Stimulated activated CD8-positive, alpha-beta memory T cell treated with anti-CD3 and anti-CD28 coated beads, Interleukin-7, amount 100 ng/mL, for 1 hour (primary cell): ENCODE measurements at places on chromosomes 1 and 21.

GRCh38 chr1:207031016-207031415, 1.5 kb downstream of the C1orf116 start:
- DNase-seq: no peak

DNA sequence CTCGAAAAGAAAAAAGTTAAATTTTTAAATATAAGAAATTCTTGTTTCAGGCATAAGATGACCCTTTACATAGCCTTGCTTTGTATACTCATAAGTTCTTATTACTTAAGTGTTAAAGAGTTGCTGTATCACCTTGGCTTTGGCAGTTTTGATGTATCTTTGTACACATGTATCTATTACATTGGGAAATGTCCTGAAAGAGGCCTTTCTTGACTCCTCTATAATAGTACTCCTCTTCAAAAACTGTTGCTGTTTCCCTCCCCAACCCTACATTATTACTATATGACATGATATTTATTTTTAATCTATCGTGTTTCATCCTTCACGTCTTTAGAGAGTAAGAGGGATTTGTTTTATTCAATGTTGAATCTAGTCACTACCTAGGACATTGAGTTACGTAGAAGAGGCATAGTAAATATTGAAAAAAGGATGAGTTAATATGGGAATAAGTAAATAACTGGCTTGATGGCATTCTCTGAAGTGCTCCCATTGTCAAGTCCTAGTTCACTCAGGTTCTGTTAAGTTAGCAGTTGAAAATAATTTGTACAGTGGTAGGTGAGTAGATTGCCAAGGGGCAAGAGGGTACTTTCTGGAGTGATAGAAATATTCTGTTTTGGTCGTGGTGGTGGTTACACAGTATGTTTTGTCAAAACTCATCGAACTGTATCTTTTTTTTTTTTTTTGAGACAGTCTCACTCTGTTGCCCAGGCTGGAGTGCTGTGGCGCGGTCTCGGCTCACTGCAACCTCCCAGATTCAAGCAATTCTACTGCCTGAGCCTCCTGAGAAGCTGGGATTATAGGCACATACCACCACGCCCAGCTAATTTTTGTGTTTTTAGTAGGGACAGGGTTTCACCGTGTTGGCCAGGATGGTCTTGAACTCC, 8.2 kb downstream of the THRAP3 start:
- no peak for DNase-seq

DNA sequence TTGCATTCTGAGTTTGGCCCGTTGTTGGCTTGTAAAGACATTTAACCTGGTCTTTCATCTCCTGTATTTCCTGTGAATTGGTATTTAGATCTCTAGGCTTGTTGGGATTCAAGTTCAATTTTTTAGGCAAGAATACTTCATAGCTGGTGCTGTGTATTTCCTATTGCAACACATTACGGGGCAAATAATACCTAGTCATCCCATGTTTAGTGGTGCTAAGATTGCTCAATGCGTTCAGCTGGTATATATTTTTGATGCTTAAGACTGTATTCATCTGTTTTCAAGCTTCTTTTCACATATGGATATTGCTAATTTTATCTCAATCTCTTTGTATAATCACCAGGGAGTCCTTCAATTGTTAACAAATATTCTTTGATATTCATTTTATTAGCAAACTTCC, 87.5 kb upstream of the ZBTB18 start:
- DNase-seq: no peak

GRCh38 chr1:14598498-14599182, at the start of gene KAZN:
Gene KAZN (plus strand): TSS chr1:14598685.
- DNase-seq: no peak

DNA sequence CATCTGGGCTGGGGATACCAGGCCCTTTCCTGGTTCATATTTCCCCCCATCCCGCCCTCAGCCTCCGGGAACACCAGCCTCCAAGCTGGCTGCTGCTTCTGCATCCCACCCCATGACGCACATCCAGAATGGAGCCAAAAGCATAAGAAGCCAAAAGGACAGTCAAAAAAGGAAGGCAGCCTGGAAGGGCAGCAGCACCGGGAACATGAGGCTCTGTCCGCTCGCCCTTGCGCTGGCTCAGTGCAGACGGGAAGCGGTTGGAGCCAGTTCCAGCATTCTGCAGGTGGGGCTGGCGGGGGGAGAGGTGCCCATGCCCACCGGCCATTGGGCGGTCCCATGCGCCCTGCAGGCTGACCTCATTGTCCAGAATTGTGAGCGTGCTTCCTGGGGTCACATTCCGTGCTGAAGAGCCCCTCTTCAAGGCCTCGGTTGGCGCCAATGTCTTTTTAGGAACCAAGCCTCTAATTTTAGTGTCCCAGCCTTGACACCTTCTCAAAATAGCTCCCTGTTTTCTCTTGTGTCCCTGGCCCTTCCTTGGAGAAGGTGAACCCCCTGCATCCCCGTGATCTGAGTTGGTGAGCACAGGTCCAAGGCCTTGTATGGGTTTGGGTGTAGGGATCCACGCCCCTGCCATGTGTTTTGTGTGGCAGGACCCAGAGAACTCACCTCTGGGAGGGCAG, 28.4 kb upstream of the NPPB start:
- no peak for DNase-seq

- no peak for DNase-seq
Observed at GRCh38 chr1:90176530-90176929, 181.6 kb downstream of the ZNF326 start.

DNA sequence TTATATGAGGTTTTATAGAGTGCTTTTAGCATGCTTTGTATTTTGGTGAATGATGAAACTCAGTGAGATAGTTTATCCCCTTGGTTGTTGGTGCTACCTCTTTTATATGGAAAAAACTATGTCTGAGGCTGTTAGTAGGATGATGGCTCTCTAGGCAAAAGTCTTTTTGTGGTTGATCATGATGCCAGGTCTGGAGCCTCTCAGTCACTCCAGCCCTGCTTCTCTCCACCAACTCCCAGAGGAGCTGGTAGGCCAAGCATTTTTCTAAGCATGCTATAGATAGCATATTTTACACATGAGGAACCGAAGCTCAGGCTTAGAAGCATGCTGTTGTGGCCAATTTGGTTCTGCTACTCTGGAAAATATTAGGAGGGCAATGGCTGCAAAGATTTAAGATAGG, 82.2 kb downstream of the FMN2 start:
- no peak for DNase-seq

DNA sequence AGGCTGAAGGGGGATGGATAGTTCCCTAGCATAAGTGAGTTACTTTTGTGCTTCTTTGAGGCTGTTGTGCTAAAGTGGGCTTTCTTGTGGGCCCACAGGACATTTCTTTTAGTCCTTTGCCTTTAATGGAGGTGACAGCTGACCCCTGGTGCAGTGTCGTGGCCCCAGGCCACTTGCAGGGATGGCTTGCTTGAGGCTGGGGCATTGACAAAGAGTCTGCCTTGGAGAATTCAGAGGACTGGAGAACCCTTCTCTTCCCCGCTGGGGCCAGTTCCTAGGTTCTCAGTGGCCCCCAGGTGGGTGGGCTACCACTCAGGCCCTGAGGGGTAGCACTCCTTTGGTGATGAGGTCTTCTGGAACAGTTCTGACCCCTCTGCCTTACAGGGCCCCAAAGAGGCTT, 12.8 kb downstream of the ABCG1 start:
- DNase-seq: no peak

- no peak for DNase-seq
Observed at GRCh38 chr1:93615582-93616150, 66.0 kb downstream of the BCAR3 start.

DNA sequence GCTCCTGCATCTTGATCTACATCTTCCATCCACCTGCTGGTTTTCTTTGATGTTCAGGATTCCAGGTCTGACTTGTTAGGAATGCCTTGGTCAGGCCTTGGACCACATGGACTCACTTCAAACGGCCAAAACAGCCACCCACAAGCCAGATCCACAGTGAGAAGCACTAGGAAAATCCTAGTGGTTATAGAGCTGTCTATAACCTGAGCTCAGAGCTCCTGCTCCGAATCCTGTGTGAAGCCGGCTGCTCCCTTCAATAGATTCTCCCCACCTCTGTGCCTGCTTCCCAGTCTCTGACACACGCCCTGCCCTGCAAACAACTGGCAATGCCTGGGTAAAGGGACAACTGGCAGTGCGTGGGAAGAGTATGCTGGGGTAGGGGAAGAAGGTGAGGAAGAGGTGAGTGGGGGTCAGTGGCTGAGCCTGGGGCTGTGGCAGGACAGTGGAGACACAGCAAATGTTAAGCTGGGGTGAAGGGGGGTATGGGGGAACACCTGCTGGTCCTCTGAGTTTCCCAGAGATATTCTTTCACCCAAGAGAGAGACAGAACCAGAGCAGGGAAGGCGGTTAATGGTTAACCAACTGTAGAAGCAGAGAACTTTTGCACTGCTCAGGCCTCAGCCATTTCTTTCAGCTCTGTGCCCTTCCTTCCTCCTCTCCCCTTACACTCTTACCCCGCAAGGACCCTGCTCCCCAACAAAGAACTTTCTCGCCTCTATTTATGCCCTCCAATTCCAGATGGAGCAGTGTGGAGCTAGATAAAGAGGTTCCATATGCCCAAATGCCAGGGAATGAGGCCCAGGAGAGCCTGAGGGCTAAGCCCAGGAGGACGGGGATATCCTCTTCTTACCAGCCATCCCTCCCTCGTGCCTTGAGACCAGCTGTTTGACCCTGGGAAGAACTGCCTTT, 4.5 kb downstream of the PLXNA2 start:
- no peak for DNase-seq

DNA sequence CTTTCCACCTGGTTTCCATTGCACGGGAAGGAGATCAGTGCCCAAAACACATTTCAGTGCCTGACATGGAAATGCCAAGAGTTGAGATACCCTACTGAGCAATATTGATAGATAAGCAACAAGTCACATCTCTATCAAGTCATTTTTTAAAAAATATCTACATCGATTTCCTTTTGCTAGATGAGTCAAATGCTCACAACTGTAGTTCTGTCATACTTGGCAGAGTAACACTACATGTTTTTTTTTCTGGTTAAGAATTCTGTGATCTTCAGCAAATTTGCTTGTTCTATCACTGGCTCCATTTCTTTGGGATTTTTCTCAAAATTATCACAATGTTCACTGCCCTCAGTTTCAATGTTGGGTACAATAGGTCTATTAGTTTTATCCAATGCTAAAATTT, 145.4 kb downstream of the ZC3H11B start:
- no peak for DNase-seq

- no peak for DNase-seq
Observed at GRCh38 chr1:36350659-36351226, 27.3 kb upstream of the EVA1B start.

DNA sequence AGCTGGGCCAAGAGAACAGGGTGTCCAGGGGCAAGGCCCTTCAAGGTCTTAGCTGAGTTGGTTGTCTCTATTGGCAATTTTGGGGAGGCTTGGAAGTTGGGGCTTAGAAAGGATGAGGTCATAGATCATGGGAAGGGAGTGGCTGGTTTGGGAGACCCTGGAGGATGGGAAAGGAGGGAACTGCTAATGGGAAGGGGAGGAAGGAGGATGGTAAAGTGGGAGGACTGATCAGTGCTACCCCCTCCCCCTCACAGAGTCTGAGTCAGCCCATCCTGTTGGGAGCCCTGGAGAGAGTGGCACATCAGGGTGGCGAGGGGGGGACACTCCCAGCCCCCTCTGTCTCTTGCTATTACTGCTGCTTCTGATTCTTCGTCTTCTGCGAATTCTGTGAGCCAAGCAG, 5.1 kb downstream of the EFNA4 start:
- DNase-seq: no peak

- DNase-seq: no peak
Observed at GRCh38 chr21:43689556-43690337, 29.2 kb upstream of the PDXK start.
